ENCODE measurements at places on chromosomes 2 and 18. TPM values are rescaled to one million over a fixed set of nuclear protein-coding genes. Genes with fewer than 3 reads are reported as not detected.

RPRM gene
- 1.2 TPM for total RNA-seq

ITPRIPL1 gene
- 0.34 TPM for total RNA-seq

IL1RL2 gene
- total RNA-seq = 1.7 TPM

CGREF1 gene
- total RNA-seq = 10.2 TPM

UPP2 gene
- total RNA-seq = not detected

RAB17 gene
- 1.6 TPM for total RNA-seq

MGAT5 gene
- 19.6 TPM for total RNA-seq

LHCGR gene
- not detected for total RNA-seq

DLX1 gene
- total RNA-seq = not detected

ATOH8 gene
- total RNA-seq = 31.4 TPM

Measured in pericardium fibroblast (primary cell).